Activated naive CD4-positive, alpha-beta T cell (primary cell): ENCODE measurements at places on chromosomes 12 and 14.

DNA sequence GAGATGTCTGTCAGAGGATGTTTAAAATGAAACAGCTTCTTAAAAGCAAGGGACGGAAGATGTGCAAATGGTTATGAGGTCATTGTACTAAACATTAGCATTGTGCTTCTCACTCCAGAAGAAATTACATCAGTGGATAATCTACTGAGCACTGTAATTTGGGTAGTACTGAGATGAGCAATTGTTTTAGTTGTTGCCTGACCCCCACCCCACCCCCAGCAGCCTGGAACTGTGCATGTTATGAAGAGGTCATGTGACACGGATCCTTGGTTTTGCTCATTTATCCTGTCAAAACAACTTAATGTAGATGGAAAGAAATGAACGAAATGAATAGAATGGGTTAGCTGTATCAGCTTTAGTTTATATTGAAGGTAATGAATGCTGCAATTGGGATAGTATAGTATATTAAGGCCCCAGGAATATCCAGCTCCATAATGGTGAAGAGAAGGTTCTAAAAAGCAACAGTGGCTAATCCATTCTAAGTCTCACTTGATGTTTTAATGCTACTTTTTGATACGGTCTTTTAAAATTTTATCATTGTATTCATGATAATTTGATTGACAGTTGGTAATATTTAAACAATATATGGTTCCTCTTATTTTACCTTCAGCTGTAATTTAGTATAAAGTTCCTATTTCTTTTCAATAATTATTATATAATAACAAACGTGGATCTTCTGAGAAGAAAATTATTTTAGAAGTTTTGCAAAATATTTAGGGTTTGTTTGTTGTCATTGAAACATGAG is 58.5 kb downstream of the WNK1 start:
- DNase-seq, result no peak

- no peak for DNase-seq
Observed at GRCh38 chr12:76144245-76144549, 59.7 kb upstream of the NAP1L1 start.

- DNase-seq, result no peak
Observed at GRCh38 chr14:93059917-93060545, 55.7 kb downstream of the ITPK1 start.

DNA sequence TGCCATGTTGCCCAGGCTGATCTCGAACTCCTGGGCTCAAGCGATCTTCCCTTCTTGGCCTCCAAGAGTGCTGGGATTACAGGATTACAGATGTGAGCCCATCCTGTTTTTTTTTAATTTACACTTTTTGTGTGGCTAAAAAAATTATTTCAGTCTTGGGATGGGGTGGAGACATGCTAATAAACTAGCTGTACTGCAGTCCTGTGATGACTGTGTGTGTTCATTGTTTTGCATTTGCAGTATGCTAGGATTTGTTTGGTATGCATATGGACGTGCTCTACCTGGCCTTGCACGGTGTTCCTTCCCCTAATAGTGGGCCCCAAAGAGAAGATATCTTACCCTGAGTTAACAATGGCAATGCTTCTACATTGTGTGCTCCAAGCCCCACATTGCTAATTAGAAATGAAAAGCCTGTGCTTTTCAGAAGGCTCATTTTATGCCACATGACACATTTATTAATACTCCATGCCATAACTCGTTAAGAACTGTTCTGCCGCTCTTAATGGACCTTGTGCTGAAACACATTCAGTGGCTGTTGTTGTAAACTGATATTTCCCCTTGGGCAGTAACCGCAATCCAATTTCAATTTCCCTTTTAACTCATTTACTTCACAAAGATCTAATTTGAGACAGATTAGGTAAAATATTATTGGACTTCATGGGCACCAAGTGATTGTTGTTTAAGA is 86.4 kb downstream of the SCN8A start:
- DNase-seq, result no peak

DNA sequence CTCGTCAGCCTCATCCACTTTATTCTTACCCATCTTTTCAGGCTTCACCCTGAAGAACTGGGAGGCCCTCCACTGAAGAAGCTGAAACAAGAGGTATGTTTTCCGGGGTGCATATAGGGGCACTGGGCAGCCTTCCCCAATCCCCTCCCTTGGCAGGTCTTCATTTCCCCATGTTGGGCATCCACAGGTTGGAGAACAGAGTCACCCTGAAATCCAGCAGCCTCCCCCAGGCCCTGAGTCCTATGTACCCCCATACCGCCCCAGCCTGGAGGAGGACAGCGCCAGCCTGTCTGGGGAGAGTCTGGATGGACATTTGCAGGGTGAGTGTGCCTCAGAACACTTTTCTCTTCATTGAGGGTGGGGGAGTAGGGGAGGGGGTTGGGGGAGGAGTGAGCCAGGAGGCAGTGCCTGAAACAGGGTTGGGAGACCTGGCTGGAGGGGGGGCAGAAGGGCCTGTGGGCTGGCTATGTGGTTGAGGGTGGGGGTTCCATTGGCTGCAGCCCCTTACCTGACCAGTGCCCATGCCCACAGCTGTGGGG is 4.0 kb downstream of the NAB2 start:
- DNase-seq, result no peak

DNA sequence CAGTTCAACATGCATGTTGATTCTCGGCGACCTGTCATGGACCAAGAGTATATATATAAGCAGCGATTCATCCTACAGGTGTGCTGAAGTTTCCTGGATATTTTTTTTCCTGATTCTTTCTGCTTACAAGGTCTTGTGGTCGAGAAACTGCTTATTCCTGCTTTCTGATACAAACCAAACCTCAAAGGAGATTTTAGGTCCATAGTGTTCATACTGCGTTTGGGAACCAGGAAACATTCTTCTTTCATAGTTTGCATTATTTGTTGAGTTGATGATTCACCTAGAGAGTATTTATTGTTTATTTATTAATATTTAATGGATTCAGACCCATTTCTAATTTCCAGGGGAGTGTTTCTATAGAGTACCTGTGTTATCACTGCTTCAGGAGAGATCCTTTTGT is 70.7 kb upstream of the ASPG start:
- DNase-seq, result no peak

DNA sequence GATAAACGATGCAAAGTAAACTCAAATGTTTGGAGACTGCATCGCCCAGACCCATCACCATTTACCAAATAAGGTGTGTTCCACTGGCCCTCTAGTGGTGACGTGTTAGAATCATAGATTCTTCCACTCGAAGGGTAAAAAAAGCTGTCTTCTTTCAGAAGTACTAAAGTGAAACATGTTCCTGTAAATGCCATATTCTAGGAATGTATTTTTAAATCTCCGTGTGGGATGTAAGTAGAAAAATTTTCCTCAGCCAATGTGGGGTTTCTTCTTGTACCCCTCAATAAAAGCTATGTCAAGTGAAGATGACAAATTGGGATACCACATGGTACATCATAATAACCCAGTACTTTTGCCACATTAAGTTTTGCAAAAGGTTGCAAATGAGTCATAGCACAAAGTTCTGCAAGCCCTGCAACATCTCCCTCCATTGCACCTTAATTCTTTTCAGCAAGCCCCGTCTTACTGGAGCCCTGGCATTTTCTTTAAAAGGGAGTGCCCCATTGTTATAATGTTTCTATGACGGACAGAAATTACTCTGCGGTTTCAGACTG is 100.8 kb downstream of the CCER1 start:
- no peak for DNase-seq

DNA sequence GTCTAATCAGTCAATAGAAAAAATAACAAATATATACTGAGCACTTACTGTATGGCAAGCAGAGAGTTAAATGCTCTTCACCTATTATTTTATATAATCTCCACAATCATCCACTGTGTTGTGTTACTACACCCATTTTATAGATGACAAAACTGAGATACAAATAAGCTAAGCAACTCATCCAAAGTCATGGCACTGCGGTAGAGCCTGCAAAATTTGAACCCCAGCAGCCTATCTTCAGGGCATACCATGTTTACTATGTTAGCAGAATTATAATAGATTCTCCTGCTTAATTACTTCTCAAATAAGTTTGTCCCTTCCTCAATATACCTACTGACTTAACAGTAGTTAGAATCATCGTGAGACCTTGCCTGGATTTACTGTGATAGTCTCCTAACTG is 53.6 kb upstream of the PCED1B start:
- DNase-seq, result no peak

DNA sequence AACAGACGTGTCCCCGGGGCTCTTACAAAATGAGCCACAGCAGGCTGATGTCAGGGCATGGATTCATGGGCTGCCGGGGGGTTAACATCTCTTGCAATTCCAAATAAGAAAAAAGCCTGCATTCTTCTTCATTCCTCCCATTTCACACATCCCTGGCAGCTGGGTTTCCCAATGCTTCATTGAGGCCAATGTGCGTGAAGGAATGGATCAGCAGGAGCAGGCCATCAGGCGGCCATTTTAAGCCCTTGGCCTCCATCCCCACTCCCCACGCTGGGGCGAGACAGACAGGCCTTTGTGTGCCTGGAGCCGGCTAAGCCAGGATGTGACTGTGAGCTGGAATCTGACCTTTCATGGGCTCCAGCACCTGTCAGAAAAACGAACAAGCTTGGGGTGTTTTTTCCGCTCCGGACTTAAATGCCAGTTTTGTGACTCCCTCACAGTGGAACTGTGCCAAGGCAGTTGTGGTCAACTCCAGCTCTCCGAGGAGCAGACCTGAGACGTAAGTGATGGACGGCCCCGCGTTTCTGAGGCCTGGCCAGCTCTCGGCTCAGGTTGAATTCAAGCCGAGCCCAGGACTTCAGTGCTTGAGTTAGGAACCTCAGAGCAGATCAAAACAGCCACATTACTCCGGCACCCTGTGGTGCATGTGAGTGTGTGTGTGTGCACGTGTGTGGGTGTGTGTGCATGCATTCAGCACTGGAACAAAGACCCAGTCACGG is 133.1 kb downstream of the TMEM30B start:
- DNase-seq, result no peak

GRCh38 chr14:68345738-68346137 is 447.1 kb downstream of the ZFP36L1 start:
- DNase-seq, result no peak

DNA sequence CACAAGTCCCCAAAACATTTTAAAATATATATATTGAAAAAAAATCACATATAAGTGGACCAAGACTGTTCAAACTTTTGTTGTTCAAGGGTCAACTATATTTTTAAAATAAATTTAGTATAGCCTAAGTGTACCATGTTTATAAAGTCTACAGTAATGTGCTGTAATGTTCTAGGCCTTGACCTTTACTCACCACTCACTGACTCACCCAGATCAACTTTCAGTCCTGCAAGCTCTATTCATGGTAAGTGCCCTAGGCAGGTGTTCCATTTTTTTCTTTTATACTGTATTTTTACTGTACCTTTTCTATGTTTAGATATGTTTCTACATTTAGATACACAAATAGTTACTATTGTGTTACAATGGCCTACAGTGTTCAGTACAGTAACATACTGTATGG is 23.4 kb upstream of the TMTC1 start:
- no peak for DNase-seq

- DNase-seq, result no peak
Observed at GRCh38 chr14:72054911-72055310, 122.7 kb downstream of the RGS6 start.

GRCh38 chr12:25187781-25188180 is 7.2 kb downstream of the DNAI7 start:
- DNase-seq, result no peak

DNA sequence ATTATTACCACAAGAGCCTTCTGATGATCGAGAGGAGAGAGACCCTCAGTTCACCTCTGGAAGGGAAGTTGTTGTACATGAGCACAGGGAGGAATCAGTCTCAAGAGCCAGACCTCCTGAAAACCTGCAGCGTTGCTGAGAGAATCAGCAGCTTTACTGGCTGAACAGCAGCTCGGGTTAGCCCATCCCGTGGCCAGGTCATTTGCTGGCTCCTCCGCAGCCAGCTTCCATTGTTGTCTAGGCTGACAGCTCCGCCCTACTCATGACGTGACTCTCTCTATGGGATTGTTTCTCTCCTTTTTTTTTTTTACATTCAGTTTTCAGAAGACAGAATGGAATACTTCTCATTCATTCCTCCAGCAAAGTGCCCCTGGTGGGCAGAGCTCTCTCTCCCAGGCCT is 69.9 kb downstream of the TGFB3 start:
- DNase-seq, result no peak

- DNase-seq, result no peak
Observed at GRCh38 chr12:115756804-115757203, 520.7 kb downstream of the MED13L start.

GRCh38 chr14:85619851-85620250 is 89.9 kb downstream of the FLRT2 start:
- DNase-seq, result no peak

GRCh38 chr12:72030277-72030676 is 91.6 kb downstream of the TPH2 start:
- DNase-seq, result no peak
